Stimulated activated CD4-positive, alpha-beta T cell treated with anti-CD3 and anti-CD28 coated beads, Interleukin-2, amount 100 ng/mL, for 4 hours (primary cell): ENCODE measurements at places on chromosomes 2 and 18.

DNA sequence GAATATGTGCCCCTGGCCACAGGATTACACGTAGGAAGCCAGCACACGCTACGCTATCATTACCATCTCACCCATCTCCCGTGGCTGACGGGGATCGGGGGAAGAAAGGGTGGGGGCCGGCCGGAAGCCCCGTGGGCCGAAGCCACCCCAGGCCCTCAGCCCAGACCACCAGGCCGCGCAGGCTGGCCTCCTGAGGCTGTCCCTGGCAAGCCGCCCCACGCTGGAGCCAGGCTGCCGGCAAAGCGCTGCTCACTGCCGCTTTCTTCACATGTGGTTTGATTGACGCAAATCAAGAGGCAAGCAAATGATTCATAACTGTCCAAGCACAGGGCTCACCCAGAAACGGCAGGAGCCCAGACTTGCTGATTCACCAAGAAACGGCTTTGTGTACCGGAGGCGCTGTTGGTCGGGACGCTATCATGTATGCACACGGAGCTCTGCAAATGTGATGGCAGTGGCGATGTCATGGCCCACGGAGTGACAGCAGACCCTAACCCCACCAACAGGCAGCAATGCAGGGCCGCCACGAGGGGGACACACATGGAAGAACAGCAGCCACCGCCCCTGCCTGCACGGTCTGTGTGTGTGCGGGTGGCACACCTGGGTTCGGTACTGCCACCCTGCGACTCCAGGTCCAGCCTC, 125.7 kb downstream of the HDAC4 start:
- peak; percentile 76 for DNase-seq

- peak; percentile 24 for DNase-seq
Measured at GRCh38 chr2:232292395-232293154, 86.0 kb upstream of the ALPP start.

GRCh38 chr2:182366628-182367027, 60.2 kb downstream of the PDE1A start:
- DNase-seq, result no peak

DNA sequence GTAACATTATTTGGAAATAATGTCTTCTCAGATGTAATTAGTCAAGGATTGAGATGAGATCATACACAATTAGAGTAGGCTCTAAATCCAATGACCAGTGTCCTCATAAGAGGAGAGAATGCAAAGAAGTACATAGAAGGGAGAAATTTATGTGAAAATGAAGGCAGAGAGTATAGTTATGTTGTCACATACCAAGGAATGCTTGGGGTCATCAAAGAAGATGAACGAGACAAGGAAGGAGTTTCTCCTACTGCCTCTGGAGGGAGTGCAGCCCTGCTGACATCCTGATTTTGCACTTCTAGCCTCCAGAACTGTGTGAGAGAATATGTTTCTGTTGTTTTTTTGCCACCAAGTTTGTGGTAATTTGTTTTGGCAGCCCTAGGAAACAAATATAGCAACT, 100.1 kb downstream of the GALNT13 start:
- DNase-seq, result no peak
